Vagina (tissue), 2 donors: ENCODE measurements at places on chromosomes 4 and X. TPM values are rescaled to one million over a fixed set of nuclear protein-coding genes. Genes with fewer than 3 reads are reported as not detected.

- DNase-seq, result no peak
Measured at GRCh38 chr4:87029356-87029755, 94.5 kb downstream of the AFF1 start.

DNA sequence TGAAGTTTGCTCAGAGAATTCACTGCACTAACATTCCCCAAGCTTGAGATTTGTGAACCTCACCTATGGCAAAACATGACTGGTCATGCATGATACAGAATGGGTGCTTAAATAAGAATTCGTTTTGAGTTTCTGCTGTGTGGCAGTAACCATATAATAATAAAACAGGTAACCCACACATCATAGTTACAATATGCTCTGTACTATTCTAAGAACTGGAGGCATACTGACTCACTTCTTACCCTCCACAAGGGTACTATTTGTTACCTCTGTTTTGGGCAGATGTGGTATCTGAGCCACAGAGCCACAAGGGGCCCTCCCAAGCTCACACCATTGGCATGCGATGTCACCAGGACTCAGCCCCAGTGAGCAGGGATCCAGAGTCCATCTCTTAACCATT, 17.6 kb downstream of the SLC2A9 start:
- no peak for DNase-seq

GRCh38 chrX:122220644-122221373, 963.3 kb upstream of the GRIA3 start:
- DNase-seq, result no peak

DNA sequence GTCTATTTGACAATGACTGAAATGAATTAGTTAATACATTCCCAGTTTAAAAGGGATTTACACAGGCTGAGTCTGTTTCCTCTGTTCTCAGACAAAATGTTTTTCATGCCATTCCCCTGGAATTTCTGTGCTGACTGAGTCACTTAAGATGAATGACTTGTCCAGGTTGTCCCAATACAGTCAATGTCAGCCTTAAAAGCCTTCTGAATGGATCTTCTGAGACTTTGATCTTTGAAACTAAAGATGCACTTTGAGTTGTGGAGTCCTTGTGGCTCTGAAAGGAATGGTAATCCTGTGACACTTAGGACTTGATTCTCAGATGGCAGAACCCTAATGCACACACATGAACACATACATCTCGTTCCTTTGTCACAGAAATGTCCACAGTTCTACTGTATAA, 622.2 kb upstream of the GRID2 start:
- no peak for DNase-seq

The PNMA6F gene
- total RNA-seq, result not detected

DNA sequence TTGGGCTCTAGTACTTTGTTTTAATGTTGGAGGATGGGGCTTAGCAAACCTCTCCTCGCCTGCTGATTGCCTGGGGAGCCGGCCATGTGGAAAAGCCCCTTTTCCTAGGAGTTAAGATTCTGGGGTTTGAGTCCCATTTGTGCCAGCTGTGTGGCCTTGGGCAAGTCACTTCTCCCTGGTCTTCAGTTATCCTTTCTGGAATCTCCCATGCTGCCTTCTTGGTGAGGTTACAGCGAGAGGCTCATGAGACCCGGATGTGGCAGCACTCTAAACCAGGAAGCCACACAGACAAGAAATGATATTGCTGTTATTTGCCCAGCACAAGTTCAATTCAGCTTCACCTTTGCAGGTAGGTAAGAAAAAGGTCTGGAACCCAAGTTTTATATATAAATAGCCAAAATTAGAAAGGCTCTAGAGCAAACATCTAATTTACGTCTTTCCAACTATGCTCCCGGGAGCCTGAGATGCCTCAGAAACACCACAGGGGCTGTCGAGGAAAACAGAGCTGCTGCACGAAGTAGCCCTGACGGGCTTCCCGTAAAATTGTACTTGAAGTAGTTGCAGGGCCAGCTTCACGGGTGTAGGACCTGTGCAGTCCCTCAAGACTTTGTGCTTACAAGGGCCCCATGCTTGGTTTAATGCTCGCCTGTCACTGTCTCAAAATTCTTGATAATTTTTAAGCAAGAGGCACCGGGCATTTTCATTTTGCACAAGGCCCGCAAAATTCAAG, 8.3 kb upstream of the SASH3 start:
- no peak for DNase-seq

DNA sequence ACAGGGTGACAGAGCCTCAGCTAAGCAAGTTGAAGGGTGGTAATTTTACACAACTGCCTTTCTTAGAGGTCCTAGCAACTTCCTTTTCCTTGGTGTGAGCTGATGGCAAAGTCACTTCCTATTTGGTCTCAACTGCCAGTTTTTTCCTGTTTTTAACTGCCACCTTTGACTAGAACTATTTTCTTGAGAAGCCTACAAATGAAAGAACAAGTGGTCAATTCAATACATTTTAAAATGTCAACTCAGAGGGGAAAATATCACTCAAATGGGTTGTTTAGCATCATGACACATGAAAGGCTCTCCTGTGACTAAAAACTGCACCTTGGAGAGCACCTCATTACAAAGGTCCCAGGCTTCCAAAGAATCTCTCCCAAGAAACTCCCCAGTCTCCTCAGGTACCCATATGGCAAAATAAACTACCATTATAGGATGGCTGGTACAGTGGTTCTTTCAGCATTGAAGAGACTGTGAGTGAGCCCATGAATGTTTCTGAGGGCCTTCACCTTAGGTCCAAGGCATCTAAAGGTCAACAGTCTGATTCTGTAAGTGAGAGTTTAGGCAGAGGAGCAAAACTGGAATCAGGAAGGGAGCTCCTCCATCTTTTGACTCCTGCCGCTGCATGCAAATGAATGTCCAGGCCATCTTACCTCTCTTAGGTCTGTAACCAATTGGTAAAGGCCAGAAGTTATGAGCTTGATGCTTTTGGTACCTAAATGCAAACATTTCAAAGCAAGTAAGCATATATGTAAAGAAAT, 5.5 kb upstream of the STK26 start:
- no peak for DNase-seq

- DNase-seq, result no peak
Measured at GRCh38 chrX:70025464-70025863, 24.3 kb downstream of the AWAT2 start.

DNA sequence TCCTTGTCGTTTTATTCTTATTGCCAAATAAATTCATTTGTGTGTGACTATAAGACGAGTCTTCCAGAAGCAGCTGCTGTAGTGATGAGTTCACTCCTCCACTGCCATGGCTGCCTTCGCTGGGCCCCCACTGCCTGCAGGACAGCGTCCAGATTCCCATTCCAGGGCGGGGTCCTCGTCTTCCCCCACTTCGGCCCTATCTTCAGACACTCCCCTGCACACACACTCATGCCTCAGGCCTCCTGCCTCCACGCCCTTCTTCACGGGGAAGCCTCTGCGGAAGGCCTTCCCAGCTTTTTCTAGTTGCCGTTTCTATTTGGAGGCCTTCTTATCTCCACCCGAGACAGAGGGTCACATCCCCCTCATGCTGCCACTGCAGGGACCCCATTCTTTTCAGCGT, 80.4 kb downstream of the SHROOM2 start:
- DNase-seq, result no peak

DNA sequence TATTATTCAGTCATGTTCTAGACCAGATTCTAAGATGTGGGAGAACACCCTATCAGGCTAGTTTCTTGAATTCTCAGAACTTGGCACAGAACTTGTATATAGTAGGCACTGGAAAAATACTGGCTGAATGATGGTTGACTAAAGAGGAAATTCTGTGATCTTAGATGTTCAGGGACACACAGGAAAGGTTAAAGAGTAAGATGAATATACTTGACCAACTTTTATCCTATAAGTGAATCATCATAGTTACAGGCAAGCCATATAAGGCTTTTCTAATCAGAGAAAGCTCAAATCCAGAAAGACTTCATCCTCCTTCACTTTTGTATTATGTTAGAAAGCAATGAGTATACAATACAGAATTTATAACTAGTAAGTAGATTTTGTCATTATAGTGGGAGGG, 53.8 kb downstream of the SEPTIN11 start:
- DNase-seq, result no peak
